ENCODE measurements at places on chromosomes 1 and 21.

- no peak for DNase-seq
Measured at GRCh38 chr1:63857478-63857877, 83.7 kb downstream of the ROR1 start.

- no peak for DNase-seq
Measured at GRCh38 chr1:53060579-53060978, 1.4 kb upstream of the PODN start.

DNA sequence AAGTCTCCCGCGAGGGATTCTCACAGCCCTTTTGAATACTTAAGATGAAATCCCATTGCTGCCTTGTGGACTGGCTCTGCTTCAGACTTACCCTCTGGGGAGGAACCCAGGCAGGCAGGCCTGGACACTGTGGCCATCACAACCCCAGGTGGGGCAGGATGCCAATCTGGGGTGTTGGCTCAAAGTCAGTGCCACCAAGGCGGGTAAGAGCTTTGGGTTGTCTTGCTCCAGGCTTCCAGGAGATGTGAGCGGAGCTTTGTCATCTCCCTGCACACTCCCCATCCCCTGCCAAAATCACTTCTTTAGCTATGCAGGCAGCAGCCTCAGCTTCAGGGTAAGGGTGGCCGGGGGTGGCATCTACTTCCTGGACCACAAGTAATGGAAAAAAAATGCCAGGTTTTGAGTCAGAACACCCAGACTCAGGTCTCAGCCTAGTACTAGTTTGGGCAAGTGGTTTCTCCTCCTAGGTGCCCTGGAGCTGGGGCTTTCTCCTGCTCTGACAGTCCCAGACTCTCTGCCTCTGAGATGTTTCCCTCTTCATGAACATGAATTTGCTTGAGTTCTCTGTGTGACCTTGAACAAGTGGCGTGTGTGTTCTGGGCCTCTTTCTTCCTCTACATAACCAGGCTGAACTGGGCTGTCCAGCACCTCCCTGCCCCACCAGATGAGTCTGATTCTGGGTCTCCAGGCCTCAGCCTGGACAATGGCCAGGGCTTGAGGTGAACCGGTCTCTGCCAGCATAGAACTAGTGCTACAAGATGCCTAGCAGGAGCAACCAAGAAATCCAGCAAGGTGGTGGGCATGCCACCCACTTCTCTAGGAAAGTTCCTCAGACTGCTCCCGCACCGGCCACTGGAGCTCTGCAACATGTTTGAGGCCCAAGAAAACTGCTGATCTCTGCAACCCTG is 65.4 kb downstream of the VWA5B1 start:
- no peak for DNase-seq

- DNase-seq: no peak
Measured at GRCh38 chr1:95286479-95286878, 52.5 kb downstream of the RWDD3 start.

GRCh38 chr1:24459551-24460266 is 42.9 kb upstream of the RCAN3 start:
- no peak for DNase-seq

DNA sequence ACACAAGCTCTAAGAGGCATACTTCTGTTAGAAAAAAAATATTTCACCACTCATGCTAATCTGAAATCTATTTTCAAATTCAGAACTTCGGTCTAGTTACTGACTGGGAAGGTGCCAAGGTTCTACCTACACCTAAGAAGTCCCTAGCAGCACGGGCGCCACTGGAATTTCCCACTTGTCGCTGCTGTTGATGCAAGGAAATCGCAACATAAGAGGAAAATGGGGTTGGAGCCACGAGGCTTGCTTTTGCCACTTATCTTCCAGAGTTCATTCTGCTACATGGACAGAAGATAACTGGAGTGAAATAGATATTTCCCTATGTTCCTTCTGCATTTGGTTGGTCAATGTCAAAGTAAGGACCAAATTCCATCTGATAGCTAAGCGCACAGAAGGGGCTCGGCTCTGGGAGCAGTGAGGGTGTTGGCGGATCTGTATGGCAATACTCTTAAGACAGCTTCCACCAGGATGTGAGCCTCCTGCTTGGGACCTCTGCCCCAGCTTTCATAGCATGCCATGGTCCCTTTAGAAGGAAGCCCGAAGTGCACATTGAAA is 47.2 kb downstream of the RCAN1 start:
- no peak for DNase-seq

GRCh38 chr1:30117685-30118084 is 605.7 kb downstream of the MATN1 start:
- no peak for DNase-seq

DNA sequence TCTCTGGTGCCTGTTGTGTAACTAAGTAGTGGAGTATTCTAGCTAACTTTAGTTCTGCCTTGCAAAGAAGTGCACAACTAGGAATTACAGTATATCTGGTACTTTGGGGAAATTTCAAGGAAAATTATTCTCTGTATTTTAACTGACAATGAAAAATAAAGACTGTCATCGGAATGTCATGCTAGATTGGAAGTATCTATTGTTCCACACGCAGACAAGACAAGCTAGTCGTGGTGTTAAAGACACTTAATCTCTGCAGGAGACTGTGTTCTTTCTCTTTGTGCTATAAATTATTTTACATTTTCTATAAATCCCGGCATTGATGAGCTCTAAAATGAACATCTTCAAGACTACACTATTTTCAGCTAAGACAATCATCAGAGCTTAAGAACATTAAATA is 1068.8 kb upstream of the ADGRL4 start:
- no peak for DNase-seq

GRCh38 chr1:229139331-229140118 is 131.4 kb upstream of the RAB4A start:
- DNase-seq: no peak

GRCh38 chr1:244672946-244673682 is 20.2 kb downstream of the DESI2 start:
- no peak for DNase-seq

DNA sequence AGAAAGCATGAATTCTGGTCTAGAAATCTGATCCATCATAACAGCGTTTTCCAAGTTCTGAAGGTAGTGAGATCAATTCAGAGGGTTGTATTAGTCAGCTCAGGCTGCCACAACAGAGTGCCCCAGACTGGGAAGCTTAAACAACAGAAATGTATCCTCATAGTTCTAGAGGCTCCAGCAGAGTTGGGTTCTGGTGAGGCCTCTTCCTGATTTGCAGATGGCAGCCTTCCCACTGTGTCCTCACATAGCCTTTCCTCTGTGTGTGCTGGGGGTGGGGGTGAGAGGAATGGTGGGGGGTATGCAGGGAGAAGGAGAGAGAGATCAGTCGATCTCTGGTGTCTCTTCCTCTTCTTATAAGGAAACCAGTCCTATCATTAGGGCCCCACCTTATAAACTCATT is 15.1 kb downstream of the ZBTB8B start:
- DNase-seq: no peak

GRCh38 chr1:200351826-200352549 is 57.8 kb downstream of the ZNF281 start:
- DNase-seq: no peak

DNA sequence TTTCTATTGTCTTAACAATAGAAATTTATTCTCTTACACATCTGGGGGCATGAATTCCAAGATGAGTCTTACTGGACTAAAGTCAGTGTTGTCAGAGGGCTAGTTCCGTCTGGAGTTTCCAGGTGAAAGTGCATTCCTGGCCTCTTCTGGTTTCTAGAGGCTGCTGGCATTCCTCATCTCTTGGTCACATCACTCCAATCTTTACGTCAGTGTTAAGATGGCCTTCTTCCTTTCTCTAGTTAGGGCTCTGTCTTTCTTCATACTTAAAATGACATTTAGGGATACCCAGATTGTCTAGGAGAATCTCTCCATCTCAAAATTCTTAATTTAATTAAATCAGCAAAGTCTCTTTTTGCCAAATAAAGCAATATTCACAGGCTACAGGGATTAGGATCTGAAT is 13.3 kb upstream of the PDC start:
- no peak for DNase-seq

DNA sequence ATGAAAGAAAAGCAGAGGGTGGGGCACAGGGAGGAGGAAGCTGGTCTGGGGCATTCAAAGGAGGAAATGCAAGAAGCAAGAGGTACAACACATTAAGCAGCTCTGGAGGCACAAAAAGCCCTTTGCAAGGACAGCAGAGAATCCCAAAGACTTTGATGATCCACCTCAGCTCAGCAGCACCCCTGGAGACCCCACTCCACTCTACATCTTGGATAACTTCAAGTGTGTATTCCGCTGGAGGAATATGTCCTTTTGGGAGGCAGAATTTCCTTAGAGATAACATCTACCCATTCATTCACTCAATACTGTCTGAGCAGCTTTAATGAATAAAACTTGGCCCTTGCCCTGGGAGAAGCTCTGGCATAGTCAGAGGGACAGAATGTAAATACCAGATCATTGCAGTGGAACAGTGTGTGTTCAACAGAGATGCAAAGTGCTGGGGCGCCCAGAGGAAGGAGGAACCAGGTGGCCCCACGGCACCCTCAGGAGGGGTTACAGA is 599.7 kb downstream of the KIF26B start:
- no peak for DNase-seq

GRCh38 chr1:107342316-107342715 is 201.5 kb downstream of the NTNG1 start:
- DNase-seq: no peak

GRCh38 chr1:167650269-167651160 is 20.5 kb downstream of the RCSD1 start:
- DNase-seq: no peak

- no peak for DNase-seq
Measured at GRCh38 chr1:17400725-17401341, 28.8 kb downstream of the PADI6 start.

GRCh38 chr1:76013206-76013581 is 61.4 kb upstream of the ST6GALNAC3 start:
- no peak for DNase-seq

DNA sequence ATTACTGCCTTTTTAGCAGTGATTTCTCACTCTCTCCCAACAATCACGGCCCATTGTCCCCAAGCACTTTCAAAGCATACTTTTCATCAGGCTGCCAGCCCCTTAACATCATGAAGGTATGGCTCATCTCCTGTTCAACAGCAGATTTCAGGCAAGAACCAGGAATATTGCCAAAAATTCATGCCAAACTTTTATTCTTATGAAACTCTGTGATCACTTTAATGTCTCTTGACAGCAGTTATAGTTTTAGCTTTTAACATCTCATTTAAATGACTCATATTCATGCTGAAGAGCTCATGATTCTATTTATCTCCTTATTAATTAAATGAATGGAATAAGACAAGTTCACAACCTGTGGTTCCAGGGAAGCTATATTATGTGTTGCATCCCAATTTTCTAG is 235.1 kb downstream of the GRIK1 start:
- DNase-seq: no peak

GRCh38 chr1:91744953-91745639 is 140.9 kb downstream of the TGFBR3 start:
- no peak for DNase-seq

DNA sequence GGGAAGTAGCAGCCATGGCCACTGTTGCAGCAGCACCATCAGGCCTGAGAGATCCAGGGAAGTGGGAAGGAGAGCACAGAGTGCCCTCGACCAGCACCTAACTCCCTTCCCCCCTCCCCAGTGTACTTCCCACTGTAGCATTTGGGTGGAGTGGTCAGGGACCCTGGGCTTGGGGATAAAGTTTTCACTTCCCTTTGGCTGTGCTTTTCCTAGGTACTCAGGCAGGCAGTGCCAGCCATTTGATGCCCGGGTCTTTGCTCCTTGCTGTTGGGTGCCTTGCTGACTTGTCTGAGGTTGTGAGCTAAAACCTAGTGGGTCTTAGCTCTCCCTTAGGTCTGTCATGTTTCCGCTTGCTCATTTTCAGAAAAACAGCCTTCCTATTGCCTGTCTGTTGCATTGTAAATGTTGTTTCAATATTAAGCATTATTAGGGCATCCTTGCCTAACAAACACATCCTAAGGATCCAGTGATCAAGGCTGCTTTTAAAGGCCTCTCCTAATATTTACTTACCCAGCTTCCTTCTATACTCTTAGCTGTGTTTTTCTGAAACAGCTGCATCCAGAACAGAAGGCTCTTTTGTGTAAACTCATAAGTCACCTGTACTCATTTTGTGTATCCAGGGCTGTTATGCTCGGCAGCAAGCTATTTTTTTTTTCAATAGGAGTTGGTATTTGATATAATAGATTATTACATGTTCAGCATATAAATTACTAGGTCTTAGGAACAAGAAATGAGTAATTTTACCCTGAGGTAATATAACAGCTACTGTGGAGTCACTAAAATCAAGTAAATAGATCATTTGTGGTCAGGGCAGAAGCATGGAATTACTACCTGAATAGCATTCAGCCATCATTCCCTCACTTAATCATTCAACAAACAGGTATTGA is 418.6 kb upstream of the PROX1 start:
- DNase-seq: no peak

DNA sequence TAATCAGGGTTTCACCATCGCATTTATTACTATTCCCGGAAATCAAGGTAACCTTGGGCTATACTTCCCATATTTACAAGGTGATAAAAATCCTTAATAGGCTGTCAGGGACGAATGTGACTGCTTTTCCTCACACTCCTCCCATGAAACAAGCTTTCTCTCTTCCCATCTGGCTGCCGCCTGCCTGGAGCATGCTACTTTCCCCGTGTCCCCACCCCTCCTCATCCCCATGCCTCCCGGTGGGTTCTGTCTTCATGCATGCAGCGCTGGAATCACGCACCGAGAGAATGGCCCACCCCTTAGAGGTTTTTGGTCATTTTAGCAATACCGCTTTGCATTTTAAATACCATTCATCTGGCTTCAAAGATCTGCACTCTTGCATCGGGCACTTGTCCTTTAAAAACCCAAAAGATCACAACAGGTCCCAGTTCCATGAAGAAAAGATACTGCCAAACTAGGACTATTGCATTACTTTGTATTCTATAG is 339.1 kb downstream of the NTNG1 start:
- DNase-seq: no peak

DNA sequence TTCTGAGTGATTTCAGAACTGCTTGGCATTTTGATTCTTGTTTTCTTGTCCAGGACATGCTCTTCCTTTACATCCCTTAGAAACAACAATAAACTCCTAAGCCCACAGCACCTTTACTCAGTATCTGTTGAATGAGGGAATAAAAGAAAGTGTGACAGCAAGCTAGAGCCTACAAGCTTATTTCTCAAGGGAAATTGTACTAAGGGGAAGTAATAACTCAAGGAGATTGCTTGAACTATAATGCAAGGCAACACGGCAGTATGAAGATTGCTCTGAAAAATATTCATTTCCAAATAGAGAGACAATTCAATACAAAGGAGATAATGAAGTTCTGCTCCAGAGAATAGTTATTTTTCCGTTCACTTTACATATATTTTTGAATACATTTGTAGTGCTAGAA is 6.5 kb downstream of the OR6P1 start:
- DNase-seq: no peak

DNA sequence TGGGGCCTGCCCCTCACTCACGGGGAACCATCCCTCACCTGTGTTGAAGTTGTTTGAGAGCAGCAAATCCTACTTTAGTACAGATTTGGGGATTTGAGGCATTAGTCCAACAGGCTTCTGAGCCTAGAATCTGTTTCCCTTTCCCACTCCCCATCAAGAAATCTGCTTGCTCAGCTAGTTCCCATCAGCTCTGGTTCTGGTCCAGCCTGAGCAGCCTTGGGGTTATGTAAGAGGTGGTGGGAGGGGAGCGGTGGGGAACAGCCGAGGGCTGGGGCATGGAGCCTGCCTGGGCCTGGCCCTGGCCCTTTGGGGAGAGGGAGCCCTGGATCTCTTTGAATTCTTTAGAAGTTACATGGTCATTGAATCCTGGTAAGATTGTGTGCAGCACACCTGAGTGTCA is 4.1 kb downstream of the GSTM5 start:
- DNase-seq: no peak
